ENCODE measurements at places on chromosomes 4 and X. TPM values are rescaled to one million over a fixed set of nuclear protein-coding genes. Genes with fewer than 3 reads are reported as not detected.

GRCh38 chr4:187478292-187479140 is 517.1 kb upstream of the ZFP42 start:
- no peak overlapping the region for H3K4me3 ChIP-seq
- H3K36me3 ChIP-seq, result peaks cover 3% of the 10 kb centered on the region
- H3K27me3 ChIP-seq, result no peaks in the 10 kb centered on the region
- no peak overlapping the region for H3K27ac ChIP-seq
- DNase-seq, result no peak

- H3K27ac ChIP-seq, result no peak overlapping the region
- no peaks in the 10 kb centered on the region for H3K36me3 ChIP-seq
- no peak overlapping the region for H3K4me3 ChIP-seq
- no peaks in the 10 kb centered on the region for H3K27me3 ChIP-seq
- no peak for DNase-seq
Measured at GRCh38 chr4:117293784-117294183, 208.4 kb upstream of the TRAM1L1 start.

GRCh38 chr4:83381173-83381572 is 46.5 kb upstream of the HPSE start:
- H3K36me3 ChIP-seq, result peaks cover 9% of the 10 kb centered on the region
- no peak overlapping the region for H3K27ac ChIP-seq
- H3K4me1 ChIP-seq, result peaks cover 5% of the 10 kb centered on the region
- H3K4me3 ChIP-seq, result no peak overlapping the region

- no peak for DNase-seq
- no peaks in the 10 kb centered on the region for H3K36me3 ChIP-seq
- no peak overlapping the region for H3K27ac ChIP-seq
- H3K4me3 ChIP-seq, result no peak overlapping the region
- H3K4me1 ChIP-seq, result no peaks in the 10 kb centered on the region
Measured at GRCh38 chr4:137206781-137207180, 325.5 kb downstream of the PCDH18 start.

Gene EGF
- total RNA-seq, result not detected

Gene BST1
- total RNA-seq, result 0.95 TPM

Gene WDFY3
- 1.4 TPM for total RNA-seq

Gene TEX13D
- total RNA-seq, result not detected
